ENCODE measurements at places on chromosomes 6 and 20. TPM values are rescaled to one million over a fixed set of nuclear protein-coding genes. Genes with fewer than 3 reads are reported as not detected.

DNA sequence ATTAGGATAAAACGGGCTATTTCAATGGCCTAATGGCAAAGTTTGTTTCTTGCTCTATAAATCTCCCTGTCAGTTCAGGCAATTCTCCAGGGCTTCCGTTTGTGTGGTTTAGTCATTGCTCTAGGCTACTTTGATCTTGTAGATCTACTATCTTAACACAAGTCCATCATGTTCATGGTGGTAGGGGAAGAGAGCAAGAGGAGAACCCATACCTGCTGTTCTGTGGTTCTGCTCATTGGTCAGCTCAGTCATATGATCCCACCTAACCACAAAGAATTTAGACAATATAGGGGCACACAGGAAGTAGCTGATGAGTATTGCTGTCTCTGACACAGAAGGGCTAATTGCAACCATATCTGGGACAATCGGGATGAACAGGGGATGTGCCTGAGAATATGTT, 4.9 kb upstream of the DEK start:
- no peak overlapping the region for H3K4me3 ChIP-seq
- H3K27ac ChIP-seq, result no peak overlapping the region
- H3K27me3 ChIP-seq, result peaks cover 9% of the 10 kb centered on the region
- peaks cover 10% of the 10 kb centered on the region for H3K4me1 ChIP-seq
- no peak for DNase-seq
- H3K36me3 ChIP-seq, result peaks cover 6% of the 10 kb centered on the region

DNA sequence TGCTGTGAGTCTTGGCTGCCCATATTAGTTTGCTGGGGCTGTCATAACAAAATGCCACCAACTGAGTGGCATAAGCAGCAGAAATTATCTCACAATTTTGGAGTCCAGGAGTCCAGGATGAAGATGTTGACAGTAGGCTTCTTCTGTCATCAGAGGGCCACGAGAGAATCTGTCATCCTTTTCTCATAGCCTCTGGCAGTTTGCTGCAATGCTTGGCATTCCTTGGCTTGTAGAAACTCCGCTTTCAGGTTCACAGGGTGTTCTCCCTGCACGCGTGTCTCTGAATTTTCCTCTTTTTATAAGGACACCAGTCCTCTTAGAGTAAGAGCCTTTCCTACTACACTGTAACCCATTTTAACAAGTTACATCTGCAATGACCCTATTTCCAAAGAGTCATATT, 838.4 kb downstream of the TFAP2A start:
- no peaks in the 10 kb centered on the region for H3K27me3 ChIP-seq
- no peak overlapping the region for H3K27ac ChIP-seq
- DNase-seq, result no peak
- no peak overlapping the region for H3K4me3 ChIP-seq

DNA sequence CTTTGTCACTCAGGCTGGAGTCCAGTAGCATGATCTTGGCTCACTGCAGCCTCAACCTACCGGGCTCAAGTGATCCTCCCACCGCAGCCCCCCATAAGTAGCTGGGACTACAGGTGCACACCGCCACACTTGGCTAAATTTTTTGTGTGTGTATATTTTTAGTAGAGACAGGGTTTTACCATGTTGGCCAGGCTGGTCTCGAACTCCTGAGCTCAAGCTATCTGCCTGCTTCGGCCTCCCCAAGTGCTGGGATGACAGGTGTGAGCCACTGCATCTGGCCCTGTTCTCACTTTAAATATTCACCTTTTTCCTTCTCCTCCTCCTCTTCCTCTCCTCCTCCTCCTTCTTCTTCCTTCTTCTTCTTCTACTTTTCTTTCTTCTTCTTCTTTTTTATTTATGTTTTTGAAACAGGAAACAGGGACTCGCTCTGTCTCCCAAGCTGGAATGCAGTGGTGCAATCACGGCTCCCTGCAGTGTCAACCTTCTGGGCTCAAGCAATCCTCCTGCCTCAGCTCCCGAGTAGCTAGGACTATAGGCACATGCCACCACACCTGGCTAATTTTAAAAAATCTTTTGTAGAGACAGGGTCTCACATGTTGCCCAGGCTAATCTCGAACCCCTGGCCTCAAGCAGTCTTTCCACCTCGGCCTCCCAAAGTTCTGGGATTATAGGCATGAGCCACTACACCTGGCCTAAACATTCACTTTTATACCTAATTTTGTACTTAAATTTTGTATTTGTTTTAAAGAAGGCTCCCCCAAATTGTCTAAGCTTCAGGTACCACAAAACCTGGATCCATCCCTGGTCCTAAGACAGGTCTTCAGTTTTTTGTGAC, 47.2 kb upstream of the NCOA3 start:
- no peak overlapping the region for H3K27ac ChIP-seq
- no peaks in the 10 kb centered on the region for H3K27me3 ChIP-seq
- H3K4me3 ChIP-seq, result no peak overlapping the region
- peaks cover 47% of the 10 kb centered on the region for H3K4me1 ChIP-seq
- peaks cover 2% of the 10 kb centered on the region for H3K36me3 ChIP-seq

DNA sequence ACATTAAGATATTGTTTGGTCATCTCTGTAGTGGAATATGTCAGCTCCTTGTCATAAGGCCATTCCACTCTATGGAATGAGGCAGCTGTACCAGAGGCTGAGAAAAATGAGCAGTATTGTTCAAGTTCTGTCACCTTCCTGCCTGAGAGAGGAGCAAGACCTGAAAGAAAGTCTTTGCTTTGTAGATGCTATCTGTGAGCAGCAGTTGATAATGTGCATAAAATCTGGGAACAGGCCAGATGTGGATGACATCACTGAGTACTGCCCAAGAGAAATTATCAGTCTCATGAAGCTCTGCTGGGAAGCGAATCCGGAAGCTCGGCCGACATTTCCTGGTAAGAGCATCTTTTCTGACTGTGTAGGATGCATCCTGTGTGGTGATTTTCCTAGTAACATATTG, 16.8 kb downstream of the RIPK1 start:
- H3K4me3 ChIP-seq, result no peak overlapping the region
- H3K4me1 ChIP-seq, result peaks cover 20% of the 10 kb centered on the region
- no peaks in the 10 kb centered on the region for H3K27me3 ChIP-seq
- peaks cover 90% of the 10 kb centered on the region for H3K36me3 ChIP-seq

GRCh38 chr6:51892750-51893149, 194.7 kb downstream of the PKHD1 start:
- H3K27ac ChIP-seq, result no peak overlapping the region
- H3K4me3 ChIP-seq, result no peak overlapping the region
- no peaks in the 10 kb centered on the region for H3K36me3 ChIP-seq
- no peak for DNase-seq
- H3K4me1 ChIP-seq, result no peaks in the 10 kb centered on the region
- no peaks in the 10 kb centered on the region for H3K27me3 ChIP-seq

GRCh38 chr6:158894193-158894592, 75.0 kb upstream of the EZR start:
- H3K4me1 ChIP-seq, result no peaks in the 10 kb centered on the region
- no peaks in the 10 kb centered on the region for H3K27me3 ChIP-seq
- no peaks in the 10 kb centered on the region for H3K36me3 ChIP-seq
- no peak for DNase-seq
- no peak overlapping the region for H3K4me3 ChIP-seq

DNA sequence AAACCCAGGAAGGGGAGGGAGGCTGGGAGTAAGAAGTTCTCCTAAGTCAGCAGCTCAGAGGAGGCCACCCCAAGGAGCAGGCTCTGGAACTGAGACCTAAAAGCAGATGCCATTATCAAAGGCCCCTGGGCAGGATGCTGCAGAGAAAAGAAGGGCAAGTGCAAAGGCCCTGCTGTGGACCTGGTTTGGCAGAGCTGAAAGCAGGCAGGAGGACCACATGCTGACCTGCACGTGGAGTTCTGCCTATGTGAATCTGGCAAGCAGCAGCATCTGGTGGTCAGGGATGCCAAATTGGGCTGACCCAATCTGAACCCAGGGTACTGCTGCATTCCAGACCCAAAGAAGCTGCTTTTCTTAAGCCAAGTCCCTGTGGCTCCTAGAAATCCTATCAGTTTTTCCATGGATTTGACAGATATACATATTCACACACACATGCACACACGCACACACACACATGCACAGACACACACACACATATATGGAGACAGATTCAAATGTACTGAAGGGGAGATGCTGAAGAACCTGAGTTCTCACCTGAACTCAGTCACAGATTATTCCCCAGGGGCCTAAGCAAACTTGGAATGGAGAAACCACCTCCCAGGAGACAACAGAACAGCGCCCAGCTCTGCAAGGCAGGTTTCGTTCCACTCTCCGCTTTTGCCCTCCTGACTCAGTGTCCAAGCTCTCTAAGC, 119.9 kb downstream of the FOXA2 start:
- DNase-seq, result no peak
- no peak overlapping the region for H3K27ac ChIP-seq
- no peaks in the 10 kb centered on the region for H3K36me3 ChIP-seq
- no peak overlapping the region for H3K4me3 ChIP-seq
- no peaks in the 10 kb centered on the region for H3K4me1 ChIP-seq

DNA sequence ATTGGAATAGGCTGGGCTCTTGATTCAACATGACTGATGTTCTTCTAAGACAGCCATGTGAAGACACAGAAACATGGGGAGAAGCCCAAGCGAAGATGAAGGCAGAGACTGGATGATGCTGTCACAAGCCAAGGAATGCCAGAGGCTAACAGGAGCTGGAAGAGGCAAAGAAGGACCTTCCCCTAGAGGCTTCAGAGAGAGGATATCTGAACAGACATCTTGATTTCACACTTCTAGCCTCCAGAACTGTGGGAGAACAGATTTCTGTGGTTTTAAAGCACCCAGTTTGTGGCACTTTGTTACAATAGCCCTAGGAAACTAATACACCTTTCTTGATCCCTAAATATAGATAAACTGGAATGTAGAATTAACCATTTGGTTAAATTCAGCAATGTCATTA, 127.0 kb downstream of the EDN1 start:
- H3K27ac ChIP-seq, result no peak overlapping the region
- no peaks in the 10 kb centered on the region for H3K27me3 ChIP-seq
- DNase-seq, result no peak

GRCh38 chr6:52538901-52539354, 37.9 kb downstream of the TRAM2 start:
- no peak overlapping the region for H3K4me3 ChIP-seq
- peaks cover 3% of the 10 kb centered on the region for H3K36me3 ChIP-seq
- H3K27me3 ChIP-seq, result no peaks in the 10 kb centered on the region
- H3K4me1 ChIP-seq, result peaks cover 43% of the 10 kb centered on the region
- no peak overlapping the region for H3K27ac ChIP-seq
- no peak for DNase-seq

DNA sequence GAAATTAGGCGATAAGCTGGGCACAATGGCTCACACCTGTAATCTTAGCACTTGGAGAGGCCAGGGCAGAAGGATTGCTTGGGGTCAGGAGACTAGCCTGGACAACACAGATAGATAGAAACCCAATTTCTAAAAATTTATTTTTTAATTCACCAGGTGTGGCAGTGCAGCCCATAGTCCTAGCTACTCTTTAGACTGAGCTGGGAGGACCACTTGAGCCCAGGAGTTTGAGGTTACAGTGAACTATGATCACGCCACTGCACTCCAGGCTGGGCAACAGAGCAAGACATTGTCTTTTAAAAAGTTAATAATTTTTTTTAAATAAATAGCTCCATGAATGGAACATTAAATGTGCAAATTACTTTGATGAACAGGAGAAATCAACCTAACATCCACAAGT, 8.2 kb downstream of the ZNF318 start:
- DNase-seq, result no peak
- no peaks in the 10 kb centered on the region for H3K27me3 ChIP-seq
- H3K36me3 ChIP-seq, result peaks cover 57% of the 10 kb centered on the region
- H3K4me3 ChIP-seq, result no peak overlapping the region

- no peak overlapping the region for H3K27ac ChIP-seq
- H3K4me1 ChIP-seq, result no peaks in the 10 kb centered on the region
- DNase-seq, result no peak
- peaks cover 11% of the 10 kb centered on the region for H3K27me3 ChIP-seq
- no peak overlapping the region for H3K4me3 ChIP-seq
- H3K36me3 ChIP-seq, result no peaks in the 10 kb centered on the region
Measured at GRCh38 chr6:151617539-151617938, 123.7 kb downstream of the CCDC170 start.

GRCh38 chr6:158439255-158439654, 120.6 kb upstream of the TMEM181 start:
- no peak overlapping the region for H3K27ac ChIP-seq
- H3K36me3 ChIP-seq, result no peaks in the 10 kb centered on the region
- H3K27me3 ChIP-seq, result no peaks in the 10 kb centered on the region
- H3K4me3 ChIP-seq, result no peak overlapping the region
- no peak for DNase-seq

ZNF311 gene
- total RNA-seq, result 0.65 TPM

KCNK16 gene
- not detected for total RNA-seq

NRSN1 gene
- total RNA-seq, result not detected

STX11 gene
- total RNA-seq, result 23.8 TPM

ARMH2 gene
- 1.2 TPM for total RNA-seq

MCCD1 gene
- not detected for total RNA-seq

RSPO3 gene
- total RNA-seq, result not detected
